Activated T-cell treated with anti-CD3 and anti-CD28 coated beads, Interleukin-2, amount 50 U/mL, for 24 hours (primary cell): ENCODE measurements at places on chromosomes 5 and 9.

GRCh38 chr9:134344068-134344799 is 18.0 kb downstream of the RXRA start:
- DNase-seq, result peak; percentile 61

DNA sequence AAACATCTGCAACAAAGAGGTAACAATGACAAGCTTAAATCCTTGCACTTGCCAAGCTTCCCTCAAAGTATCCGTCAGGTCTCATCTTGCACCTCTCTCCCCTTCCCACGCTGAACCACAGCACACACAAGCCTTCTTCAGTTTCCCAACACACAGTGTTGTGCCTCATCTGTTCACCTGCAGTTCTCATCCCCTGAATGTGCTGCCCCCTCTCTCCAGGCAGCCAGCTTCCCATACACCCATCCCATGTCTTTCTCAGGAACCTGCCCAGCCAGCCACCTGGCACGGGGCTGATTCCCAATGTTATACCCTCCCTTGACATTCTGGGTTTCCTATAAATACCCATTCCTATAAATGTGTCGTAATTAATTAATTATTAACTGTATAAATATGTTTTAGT is 314.8 kb downstream of the PRELID2 start:
- no peak for DNase-seq

DNA sequence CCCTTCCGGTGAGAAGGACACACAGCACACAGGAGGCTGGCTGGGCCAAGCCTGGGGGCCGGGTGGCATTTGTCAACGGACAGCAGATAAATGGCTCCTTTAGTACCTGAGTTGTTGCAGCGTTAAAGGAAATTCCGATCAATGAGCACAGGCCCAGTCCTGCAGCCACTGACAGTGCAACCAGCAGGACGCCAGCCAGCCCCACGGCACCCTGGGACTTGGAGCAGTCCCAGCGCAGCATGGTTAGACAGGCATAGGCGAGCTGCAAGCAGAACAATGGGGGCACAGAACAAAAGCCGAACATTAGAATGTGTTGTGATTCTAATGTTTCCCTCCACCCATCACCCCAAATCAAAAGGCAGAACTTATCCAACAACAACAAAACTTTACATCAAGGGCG is 39.3 kb downstream of the PTCH1 start:
- DNase-seq, result no peak

- no peak for DNase-seq
These were observed 66.1 kb downstream of the KLHL3 start for GRCh38 chr5:137669811-137670210.

GRCh38 chr5:115458003-115458409 is 86.6 kb downstream of the FEM1C start:
- no peak for DNase-seq

- no peak for DNase-seq
These were observed 2331.9 kb downstream of the MAT2B start for GRCh38 chr5:165837286-165837685.

DNA sequence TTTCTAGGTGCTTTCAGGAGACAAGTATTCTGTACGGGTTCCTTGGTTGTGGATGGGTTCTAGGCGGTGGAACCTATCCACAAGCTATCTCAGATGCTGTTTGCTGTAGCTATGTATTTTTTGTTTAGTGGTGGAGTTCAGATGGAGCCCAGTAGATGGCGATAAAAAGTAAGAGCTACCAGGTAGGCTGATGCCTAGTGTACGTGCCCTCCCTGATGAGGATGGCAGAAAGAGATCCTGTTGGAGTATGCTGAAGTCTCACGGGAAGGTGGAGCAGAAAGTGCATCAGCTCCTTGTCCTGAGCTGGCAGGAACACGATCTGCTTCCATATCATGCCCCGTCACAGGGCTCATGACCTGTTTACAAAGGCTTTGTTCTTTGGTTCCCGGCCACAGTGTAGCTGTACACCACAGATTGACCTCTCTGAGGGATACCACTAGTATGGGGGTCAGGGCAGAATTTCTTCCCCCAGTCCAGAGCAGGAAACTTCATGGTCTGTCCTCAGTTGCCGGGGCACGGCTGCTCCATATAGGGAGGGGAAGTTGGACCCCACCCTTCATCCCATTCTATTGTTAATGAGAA is 12.6 kb upstream of the UGT3A2 start:
- no peak for DNase-seq

DNA sequence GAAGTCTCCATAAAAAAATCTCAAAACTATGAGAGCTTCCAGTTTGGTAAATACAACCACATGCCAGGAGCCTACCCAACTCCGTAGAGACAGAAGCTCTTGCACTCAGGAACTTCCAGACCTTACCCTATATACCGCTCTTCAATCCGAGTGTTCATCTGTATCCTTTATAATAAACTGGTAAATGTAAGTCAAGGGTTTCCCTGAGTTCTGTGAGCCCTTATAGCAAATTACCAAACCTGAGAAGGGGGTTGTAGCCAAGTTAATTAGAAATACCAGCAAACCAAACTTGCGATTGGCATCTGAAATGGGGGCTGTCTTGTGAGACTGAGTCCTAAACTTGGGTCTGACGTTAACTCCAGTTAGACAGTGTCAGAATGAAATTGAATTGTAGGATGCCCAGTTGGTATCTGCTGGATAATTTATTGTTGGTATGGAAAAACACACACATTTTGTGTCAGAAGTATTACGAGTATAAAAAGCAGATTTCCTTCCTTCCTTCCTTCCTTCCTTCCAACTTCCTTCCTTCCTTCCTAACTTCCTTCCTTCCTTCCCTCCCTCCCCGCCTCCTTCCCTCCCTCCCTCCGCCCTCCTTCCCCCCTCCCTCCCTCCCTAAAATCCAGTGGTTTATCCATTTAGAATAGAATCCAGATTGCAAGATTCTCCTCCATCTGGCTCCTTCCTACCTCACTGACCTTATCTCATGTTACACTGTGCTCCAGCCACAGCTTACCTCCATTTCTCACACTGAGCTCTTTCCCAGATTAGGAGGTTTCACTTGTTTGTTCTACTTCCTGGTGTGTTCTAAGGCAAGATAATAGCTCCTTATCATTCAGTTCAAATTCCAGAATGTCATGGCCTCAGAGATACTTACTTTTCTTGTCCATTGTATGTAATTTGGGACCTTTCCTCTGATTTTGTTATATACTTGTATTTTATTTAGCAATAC is 196.7 kb downstream of the WDR70 start:
- no peak for DNase-seq

DNA sequence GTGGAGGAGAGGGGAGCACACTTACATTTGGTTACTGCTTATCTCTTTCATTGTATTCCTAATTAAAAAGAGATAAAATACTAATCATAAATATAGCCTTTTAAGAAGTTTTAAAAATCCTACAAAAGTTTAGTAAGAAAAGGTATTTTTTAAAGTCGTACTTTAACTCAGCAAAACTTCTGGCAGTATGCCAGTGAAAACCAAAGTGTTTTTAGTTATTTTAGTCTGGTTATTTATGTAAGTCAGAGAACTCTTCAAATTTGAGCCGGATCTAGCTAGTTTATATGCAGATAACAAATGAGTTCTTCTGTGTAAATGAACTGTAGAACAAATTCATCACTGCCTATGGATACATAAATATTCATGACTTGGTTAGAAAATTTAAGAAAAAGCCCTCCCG is 36.5 kb upstream of the ANKDD1B start:
- DNase-seq, result no peak

DNA sequence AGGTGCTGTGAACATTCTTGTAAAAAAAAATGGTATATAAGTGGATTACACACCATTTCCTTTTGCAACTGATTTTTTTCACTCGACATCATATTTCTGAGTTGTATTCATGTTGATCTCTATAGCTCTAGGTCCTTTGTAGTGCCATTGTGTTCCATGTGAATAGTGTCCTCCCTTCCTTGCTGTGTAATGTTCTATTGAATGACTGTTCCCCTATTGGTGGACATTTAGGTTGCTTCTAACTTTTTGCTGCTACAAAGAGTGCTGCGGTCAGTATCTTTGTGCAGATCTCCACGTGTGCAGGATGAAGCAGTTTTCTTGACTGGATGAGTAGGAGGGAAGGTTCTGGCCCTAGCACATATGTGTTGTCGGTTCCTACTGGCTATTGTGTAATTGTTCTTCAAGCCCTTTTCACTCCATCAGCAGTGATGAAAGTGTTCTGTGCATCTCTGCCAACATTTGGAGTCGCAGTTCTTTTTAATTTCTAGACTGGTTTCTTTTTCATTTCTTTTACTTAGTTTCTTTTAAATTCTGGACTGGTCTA is 20.2 kb downstream of the DAB2IP start:
- DNase-seq, result no peak

DNA sequence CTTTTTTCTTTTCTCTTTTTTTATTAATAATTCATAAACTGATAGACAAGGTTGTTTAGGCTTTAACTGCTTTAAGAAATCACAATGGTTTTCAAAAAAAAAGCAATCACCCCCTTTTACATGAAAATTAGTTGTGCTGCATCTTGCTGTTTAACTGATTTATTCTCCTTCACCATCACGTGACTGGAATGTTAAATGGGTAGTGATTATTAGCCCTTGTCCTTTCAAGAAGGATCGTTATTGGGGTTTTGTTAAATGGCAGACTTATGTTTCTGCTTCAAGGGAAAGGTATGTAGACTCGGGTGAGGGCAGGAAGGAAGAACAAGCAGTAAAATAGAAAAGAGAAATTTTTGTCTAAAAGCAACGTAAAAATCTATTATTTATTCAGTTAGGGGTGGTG is 175.6 kb upstream of the TLE4 start:
- DNase-seq, result no peak

- no peak for DNase-seq
These were observed 65.9 kb downstream of the DEPDC1B start for GRCh38 chr5:60634051-60634450.

DNA sequence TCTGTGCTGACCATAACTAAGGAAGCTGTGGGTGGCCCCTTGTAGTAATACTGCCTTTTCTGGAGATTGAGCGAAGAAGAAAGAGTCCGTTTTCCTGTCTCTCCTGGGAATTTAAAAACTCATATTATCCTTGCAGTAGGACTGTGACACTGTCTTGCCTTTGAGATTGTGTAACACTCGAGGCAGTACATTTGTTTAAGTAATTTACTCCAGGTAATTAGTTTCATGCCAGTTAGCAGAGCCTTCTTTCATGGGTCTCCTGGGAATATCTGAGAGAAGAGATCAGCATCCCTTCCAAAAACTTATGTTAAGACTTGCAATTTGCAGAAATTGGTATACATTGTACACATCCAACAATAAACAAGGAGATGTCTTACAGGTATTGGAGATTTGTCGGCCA is 405.6 kb downstream of the DMRT2 start:
- no peak for DNase-seq

GRCh38 chr5:154257046-154257445 is 66.5 kb downstream of the GALNT10 start:
- no peak for DNase-seq

DNA sequence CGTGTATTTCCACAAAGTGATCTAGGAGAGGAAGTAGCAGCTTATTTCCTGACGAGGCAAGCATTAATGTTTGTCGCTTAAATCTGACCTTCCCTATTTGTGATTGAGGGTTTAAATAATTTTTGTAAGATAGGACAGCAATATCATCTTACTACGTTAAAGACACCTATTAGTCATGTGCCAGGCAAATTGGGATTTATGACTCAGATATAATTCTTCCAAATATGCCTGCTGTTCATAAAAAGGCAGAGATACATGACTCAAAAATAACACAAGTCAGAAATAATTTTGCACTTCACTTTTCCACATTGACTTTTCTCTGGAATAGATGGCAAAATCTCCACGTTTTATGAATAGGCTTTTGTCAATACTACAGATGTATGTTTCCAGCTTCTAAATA is 43.0 kb upstream of the CDH12 start:
- no peak for DNase-seq
